ENCODE measurements at places on chromosomes 16 and 17.

DNA sequence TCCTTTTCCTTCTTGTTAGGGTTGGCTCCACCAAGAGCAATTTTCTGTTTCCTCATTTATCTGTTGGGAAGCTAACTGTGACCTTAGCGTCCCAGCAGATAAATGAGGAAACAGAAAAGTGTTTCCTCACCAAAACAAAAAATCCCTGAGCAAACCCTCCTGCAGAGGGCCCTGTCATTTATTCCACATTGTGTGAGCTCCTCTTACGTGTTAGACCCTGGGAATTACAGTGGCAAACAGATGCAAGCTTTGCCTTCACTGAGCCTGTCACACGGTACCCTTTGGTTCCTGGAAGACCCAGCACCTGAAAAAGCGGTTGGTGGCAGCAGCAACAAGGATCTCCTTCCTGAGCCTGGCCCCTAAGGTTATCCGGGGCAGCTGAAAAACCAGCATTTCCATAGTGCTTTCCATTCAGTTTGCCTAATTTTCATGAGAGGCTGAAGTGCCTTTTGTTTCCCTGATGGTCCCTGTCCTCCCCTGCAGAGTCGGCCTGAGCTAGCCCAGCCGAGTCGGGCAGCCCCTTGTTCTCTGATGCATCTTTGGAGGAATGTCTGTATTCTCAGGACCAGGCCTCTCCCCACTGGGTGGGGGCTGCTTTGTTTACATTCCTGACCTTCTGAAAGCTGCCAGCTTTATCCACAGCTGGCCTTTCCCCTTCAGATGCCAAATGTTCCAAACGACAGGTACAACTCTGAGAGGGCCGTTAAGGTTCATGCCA is 34.7 kb downstream of the YPEL2 start:
- no peak for DNase-seq

DNA sequence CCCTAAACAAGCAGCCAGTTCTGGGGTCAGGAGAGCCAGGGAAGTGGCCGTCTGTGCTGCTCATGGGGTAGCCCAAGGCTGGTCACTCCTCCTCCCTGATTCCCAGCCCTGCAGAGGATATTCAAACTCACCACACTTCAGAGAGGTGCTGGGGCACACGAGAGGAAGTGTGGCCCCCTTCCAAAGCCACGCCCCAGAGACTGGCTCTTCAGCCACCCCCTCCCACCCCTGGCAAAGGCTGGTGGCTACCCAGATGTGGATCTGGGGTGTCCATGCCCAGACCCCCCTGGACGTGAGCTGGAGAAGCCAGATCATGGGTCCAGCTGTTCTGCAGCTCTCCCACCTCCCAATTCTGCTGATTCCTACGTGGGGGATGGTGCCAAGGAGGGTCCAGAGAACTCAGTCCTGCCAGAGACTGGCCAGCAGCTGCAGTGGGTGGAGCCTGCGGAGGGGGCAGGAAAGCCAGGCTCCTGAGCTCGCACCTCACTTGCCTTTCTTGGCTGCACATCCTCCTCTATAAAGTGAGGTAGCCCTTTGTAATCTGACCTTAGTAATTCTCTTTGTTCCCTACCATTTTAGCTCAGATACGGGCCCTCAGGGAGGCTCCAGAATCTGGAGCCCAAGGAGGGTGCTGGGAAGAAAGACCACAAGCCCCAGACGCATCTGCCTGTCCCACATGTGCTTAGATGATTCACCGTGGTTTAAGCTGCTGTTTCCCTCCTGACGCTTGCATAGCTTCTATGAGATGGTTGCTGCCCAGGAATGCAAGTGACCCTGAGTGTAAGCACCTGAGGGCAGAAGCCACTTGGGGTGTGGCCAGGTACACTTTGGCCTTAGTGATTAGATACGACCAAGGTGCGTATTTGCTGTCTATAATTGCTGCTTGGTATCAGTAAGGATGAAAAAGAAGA is 15.3 kb downstream of the SDK2 start:
- no peak for DNase-seq

GRCh38 chr17:72005332-72006163 is 115.3 kb upstream of the SOX9 start:
- DNase-seq: no peak

- no peak for DNase-seq
Observed at GRCh38 chr16:20271893-20272292, 55.4 kb downstream of the GP2 start.

- DNase-seq: peak; percentile 32
Observed at GRCh38 chr16:68520649-68521086, 18.4 kb upstream of the ZFP90 start.

- no peak for DNase-seq
Observed at GRCh38 chr17:11551442-11551841, 46.8 kb upstream of the DNAH9 start.

- DNase-seq: no peak
Observed at GRCh38 chr17:16348586-16348985, 4.7 kb downstream of the CENPV start.

DNA sequence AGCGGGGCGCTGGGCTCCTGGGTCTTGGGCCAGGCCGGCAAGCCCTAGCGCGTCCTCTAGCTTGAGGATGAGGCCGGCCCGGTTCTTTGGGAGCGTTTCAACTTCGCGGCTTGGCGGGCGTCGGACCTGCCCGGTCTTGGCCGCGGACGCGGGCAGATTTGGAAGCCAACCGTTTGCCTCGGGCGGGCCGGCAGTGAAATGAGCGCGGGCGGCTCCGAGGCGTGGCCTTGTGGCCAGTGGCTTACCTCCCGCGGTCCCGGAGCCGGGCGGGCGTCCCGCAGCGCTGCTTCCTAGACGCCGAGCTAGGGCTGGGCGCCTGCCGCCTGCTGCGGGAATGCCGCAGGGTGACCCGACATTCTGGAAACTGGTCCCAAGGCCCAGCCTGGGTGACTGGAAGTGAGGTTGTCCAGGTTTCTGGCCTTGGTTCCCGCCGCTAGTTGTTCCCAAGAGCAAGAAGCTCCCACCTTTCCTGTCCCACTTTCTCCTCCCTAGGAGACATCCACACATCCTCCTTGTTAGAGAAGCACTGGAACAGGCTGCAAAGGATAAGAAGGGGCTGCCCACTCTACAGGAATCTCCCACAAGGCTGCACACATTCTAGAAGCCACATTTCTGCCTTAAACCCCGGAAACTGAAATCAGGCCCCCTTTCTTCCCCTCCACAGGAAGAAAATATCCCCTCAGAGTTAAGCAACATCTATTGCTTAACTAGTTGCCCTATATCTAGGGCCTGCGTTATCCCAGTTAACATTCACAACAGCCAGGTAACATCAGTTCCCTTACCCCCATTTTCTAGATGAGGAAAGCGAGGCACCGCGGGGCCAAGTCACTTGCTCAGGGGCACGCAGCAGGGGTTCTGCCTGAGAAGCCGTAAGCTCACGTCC is 4.5 kb upstream of the CBX8 start:
- no peak for DNase-seq

- no peak for DNase-seq
Observed at GRCh38 chr17:67227488-67227887, 17.5 kb downstream of the HELZ start.

- DNase-seq: no peak
Observed at GRCh38 chr17:57784226-57784895, 39.3 kb upstream of the CCDC182 start.

- DNase-seq: no peak
Observed at GRCh38 chr17:66527335-66527734, 224.9 kb downstream of the PRKCA start.
